ENCODE measurements at places on chromosomes 1 and 21.

DNA sequence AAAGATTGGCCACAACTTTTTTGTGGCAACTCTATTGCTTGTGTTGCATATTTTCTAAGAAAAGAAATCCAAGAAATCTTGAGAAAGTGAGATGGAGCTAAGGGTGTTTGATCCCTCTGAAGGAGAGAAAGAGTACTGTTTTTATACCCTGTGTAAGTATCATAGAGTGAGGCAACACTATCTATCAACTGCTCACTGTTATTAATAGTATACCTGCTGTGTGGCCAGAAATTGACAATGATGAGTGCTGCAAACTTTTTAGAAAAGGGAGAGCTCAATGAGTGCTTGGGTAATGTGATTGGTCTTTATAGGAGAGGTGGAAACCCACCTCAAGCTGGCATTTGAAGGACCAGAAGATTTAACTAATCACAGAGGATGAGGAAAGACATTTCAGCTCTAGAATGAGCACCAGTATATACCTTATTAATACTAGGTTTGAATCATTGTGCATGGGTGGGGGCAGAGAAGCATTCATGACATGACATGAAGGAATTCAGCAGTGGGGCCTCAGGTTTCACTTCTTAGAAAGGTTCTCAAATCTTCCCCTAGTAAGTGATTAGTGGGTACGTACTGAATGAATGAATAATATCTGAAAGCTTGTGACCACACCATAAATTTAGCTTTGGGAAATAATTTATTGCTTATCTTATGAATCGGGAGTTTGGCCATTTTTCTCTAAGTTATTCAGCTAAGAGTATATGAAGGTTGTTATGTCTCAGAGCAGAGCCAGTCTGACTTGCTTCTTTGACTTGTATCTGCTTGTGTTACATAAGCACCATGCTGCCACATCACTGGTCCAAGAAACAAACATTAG is 169.2 kb upstream of the SGIP1 start:
- H3K4me1 ChIP-seq: peaks cover 7% of the 10 kb centered on the region
- H3K36me3 ChIP-seq: peaks cover 18% of the 10 kb centered on the region

DNA sequence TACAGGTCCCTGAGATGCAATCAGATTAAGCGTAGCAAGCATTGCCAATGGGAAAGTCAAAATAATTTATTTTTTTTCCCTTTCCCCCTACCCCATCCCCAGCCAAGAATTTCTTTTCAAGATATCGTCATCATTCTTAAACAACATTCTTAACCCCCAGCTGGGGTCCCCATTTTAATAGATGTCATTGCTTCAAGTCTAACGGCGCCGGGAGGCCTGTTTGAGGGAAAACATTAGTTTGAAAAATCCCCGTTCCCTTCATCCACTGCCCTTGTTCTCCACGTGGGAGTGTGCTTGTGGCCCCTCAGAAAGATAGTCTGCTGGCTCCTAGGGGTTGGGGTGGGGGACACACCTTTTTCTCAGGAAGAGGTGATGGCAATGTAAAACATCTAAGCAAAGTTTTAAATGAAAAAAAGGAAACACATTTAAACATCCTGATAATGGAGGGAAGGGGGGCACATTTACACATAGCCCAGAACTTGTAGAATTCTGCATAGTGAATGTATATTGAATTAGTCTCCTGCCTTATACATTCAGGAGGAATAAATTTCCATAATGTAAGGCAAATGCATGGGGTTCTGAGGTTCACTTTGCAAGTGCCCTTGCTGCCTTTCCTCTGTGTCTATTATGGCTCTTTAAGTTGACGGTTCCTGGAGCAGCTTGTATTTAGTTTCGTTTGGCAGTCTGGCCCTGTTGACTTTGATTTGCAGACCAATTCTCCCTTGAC is 6.8 kb downstream of the TRNP1 start:
- no peaks in the 10 kb centered on the region for H3K36me3 ChIP-seq
- peaks cover 65% of the 10 kb centered on the region for H3K27me3 ChIP-seq
- no peak overlapping the region for H3K27ac ChIP-seq
- no peak for DNase-seq
- no peak overlapping the region for H3K4me3 ChIP-seq
- H3K4me1 ChIP-seq: peaks cover 10% of the 10 kb centered on the region

DNA sequence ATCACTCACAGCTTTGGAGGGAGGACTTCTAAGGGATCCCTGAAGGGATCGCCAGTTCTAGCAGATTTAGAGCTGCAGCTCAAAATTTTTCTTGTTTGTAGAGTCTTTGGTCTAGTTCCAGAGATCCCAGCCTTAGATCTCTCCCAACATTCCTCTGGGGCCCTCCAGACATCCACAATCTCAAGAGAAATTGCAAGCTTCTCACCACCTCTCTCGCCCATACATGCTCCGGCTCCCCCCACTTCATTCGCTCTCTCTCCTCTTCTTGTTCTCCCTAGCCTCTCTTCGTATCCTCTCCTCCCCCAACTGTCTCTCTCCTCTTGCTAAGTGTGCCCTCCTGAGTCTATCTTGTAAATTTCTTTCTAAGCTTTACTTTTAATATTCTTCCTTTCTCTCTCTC is 15.1 kb upstream of the TUT4 start:
- no peaks in the 10 kb centered on the region for H3K27me3 ChIP-seq
- DNase-seq: peak; percentile 9
- peaks cover 6% of the 10 kb centered on the region for H3K4me1 ChIP-seq
- H3K27ac ChIP-seq: no peak overlapping the region
- H3K36me3 ChIP-seq: no peaks in the 10 kb centered on the region

DNA sequence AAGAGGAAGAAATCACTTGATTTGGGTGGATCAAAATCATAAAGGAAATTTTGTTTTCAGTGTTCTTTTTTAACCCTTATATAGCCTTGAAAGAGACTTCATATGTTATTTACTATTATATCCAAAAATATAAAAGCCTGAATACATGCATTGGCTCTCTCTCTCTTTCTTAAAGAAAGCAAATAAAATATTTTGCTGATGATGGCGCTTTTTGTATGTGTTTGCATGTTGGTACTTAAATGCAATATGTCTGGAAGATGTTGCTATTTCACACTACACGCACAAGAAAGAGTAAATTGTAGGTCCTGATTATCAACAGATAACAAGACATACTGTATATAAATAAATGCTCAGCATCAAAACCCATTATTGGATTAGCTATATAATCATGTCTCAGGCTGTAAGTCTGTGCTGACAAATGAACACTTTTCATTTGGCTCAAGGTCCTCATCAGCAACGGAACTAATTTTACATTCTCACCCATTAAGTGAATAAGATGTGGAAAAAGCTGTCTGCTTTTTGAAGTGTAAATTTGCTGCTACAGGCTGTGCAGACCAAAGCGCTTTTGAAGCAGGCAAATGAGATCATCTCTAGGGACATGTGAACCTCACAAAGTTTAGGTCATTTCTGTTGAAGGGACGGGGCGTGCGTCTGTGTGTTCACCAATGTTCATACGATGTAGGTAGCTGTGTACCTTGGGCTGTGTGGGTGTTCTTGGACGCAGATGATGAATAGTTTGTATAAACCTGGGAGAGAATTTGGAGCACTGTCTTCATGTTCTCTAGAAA is 122.4 kb upstream of the LMO4 start:
- no peaks in the 10 kb centered on the region for H3K27me3 ChIP-seq
- no peak overlapping the region for H3K4me3 ChIP-seq

DNA sequence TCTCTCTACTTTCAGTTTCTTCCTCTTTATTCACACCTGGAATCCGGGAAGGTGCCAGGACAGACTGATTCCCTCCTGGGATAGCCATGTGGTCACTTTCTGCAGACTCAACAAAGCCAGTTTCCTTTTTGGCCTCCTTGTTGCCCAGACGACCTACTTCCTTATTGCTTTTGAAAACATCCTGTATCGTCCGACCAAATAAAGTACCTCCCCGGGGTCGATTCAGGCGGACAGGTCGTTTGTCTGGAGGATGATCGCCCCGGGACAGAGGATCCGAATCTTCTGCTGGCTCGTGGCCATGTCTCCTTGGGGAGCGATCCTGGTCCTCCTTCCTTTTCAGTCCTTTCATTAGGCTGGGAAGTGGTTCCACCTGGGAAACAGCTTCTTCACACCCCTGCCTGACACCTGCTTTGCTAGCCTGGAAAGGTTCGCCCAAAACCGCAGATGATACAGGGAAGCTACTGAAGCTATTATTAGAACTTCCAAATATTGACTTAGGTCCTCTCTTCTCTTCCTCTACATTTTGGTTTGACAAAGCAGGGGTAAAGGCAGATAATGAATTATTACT is 1.2 kb downstream of the MCM3AP start:
- peaks cover 54% of the 10 kb centered on the region for H3K4me1 ChIP-seq
- H3K27me3 ChIP-seq: no peaks in the 10 kb centered on the region
- peaks cover 18% of the 10 kb centered on the region for H3K36me3 ChIP-seq
- no peak overlapping the region for H3K4me3 ChIP-seq

DNA sequence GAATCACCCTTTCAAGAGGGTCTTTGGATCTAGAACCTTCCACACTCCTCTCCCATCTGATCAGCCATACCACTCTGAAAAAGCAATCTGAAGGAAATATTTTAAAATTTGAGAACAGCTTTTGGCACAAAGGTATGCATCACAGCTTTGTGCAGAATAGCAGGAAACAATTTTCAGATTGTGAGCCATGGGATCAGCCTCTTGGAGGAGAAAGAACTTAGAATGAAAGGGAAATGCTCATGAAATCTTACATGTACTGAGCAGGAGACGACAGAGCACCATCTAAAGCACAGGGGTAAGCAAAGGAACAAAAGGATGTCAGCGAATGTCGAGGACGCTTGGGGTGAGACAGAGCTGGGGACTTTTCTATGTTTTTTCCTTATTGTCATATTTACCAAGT is 54.4 kb downstream of the EDN2 start:
- no peaks in the 10 kb centered on the region for H3K36me3 ChIP-seq
- no peak overlapping the region for H3K4me3 ChIP-seq
- no peak overlapping the region for H3K27ac ChIP-seq
- no peaks in the 10 kb centered on the region for H3K27me3 ChIP-seq
- H3K4me1 ChIP-seq: no peaks in the 10 kb centered on the region
- no peak for DNase-seq

DNA sequence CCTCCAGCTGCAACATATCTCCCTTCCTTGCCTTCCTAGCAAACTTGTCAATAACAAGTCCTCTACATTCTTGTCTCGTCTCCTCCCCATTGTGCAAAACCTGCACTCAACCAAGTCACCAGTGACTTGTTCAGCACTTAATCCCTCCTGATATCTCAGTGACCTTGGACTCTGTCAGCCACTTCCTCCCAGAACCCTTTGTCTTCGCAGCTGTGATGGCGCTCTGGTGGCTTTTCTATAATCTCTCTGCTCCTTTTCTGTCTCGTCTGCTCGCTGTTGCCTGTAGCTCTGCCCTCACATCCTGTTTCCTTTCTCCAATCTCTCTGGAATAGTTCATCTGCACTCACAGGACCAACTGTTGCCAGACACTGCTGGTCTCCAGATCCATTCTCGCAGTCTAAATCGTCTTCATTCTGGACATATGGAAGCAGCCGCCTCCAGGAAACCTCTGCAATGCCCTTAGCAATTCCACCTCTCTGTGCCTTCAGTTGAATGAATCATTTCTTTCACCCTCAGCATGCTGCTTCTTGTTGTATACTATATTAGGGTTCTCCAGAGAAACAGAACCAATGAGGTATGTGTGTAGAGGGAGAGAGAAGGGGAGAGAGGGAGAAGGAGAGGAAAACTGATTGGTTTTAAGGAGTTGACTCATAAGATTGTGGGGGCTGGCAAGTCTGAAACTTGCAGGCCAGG is 17.4 kb upstream of the IFNAR2 start:
- DNase-seq: peak; percentile 30
- H3K4me3 ChIP-seq: no peak overlapping the region
- H3K27ac ChIP-seq: peak overlapping the region; percentile 45
- H3K36me3 ChIP-seq: no peaks in the 10 kb centered on the region
- H3K27me3 ChIP-seq: no peaks in the 10 kb centered on the region

GRCh38 chr1:209831615-209832014 is 3.8 kb downstream of the UTP25 start:
- peaks cover 6% of the 10 kb centered on the region for H3K4me1 ChIP-seq
- peaks cover 58% of the 10 kb centered on the region for H3K36me3 ChIP-seq
- H3K4me3 ChIP-seq: no peak overlapping the region
- no peaks in the 10 kb centered on the region for H3K27me3 ChIP-seq
- no peak for DNase-seq
- no peak overlapping the region for H3K27ac ChIP-seq

DNA sequence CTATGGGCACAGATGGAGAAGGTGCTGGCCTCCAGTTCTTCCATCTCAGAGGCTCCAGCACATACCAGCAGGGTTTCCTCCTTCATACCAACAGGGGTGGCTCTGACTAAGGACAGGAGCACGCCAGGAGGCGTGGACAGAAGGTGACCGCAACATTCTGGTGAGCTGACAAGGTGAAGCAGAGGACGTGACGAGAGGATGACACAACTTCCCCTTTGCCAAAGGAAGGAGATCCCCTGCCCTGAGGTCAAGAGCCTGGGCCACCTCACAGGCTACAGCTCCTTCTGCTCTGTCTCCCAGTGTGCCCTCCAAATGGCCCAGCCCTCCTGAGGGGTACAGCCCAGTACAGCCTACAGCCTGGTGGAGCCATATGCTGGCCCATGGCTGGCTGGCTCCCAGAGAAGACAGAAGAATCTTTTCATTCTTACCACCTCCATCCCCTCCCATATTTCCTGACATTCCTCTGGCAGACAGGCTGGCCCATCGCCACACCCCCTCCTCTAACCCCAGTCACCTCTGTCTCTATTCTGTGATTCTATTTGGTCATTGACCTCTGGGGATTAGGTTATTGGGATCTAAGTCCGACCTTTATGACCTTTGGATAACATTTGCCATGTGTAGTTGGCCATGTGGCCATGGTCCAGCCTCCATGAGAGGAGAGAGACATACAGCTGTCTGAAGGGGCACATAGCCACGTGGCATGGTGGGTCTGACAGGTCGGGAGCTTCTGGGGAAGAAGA is 5.1 kb upstream of the LAMB3 start:
- no peak overlapping the region for H3K4me3 ChIP-seq
- no peaks in the 10 kb centered on the region for H3K27me3 ChIP-seq
- H3K27ac ChIP-seq: no peak overlapping the region
- H3K36me3 ChIP-seq: no peaks in the 10 kb centered on the region

DNA sequence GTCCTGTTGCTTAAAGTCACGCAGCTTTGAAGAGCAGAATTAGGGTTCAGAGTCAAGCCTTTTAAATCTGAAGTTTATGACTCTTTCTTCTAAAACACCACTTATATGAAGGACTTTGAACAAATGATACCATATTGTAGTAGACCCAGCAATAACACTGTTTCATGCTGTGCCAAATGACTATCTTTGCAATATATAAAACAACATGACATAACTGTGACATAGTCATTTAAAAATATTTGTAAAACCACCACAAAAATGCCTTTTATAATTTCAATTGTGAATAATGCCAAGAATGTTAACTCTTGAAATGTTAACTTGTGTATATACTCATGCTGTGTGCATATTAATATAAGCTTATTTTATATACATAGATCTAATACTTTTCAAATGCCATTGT is 452.1 kb upstream of the NEGR1 start:
- DNase-seq: no peak
- no peaks in the 10 kb centered on the region for H3K27me3 ChIP-seq
- H3K4me3 ChIP-seq: no peak overlapping the region
- H3K27ac ChIP-seq: no peak overlapping the region
- H3K36me3 ChIP-seq: no peaks in the 10 kb centered on the region

DNA sequence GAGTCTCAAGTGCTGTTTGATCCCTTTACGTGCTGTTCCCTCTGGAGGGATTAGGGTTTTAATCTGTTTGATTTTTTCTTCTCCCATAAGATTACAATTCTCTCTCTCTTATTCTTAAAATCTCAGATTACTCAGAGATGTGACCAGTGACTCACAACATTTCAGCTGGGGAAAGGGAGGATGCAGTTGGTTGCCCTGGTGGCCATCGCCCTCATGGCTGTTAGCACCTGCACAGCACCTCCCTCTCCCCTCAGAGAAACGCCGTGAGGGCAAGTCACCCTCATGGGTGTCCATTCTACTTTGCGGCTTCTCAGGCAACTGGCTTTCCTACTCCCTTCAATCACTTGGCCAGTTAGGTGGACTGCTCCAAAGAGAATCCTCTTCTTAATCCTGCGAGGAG is 42.4 kb upstream of the KCNA3 start:
- H3K4me1 ChIP-seq: peaks cover 2% of the 10 kb centered on the region
- DNase-seq: no peak
- H3K4me3 ChIP-seq: no peak overlapping the region
- peaks cover 2% of the 10 kb centered on the region for H3K27me3 ChIP-seq
- H3K36me3 ChIP-seq: no peaks in the 10 kb centered on the region

Measured in T-cell (primary cell).